ENCODE measurements at places on chromosomes 2 and 18. TPM values are rescaled to one million over a fixed set of nuclear protein-coding genes. Genes with fewer than 3 reads are reported as not detected.

Gene BUB1
- 1.6 TPM for total RNA-seq

Gene ZFAND2B
- total RNA-seq = 28.9 TPM

Gene GNAL
- total RNA-seq = 1.3 TPM

Gene FIGN
- total RNA-seq = 1.3 TPM

Gene ZNF236
- 7.6 TPM for total RNA-seq

Gene CLEC4F
- total RNA-seq = not detected

Gene MARCO
- total RNA-seq = not detected

Gene REG3A
- not detected for total RNA-seq

Gene INHBB
- total RNA-seq = 1.6 TPM

Measured in pericardium fibroblast (primary cell).